ENCODE measurements at places on chromosomes 6 and 20.

- no peak for DNase-seq
Observed at GRCh38 chr6:29501106-29501505, 13.3 kb upstream of the MAS1L start.

DNA sequence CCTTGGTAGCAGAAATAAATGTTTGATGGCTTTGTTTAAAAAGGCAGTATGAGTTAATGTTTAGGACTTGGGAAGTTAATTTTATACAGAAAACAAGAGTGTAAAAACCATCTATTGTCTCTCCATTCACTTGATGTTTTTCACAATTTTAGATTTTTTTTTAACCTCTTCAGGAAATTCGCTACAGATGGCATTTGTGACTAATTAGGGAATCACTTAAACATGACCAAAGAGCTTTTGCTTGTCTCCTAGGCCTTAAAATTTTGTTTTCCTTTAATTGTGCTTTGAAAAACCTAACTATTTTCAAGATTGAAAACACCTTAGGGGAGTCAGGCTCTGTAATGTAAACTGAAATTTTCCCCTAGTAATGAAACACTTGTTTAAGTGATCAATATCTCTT, 17.3 kb downstream of the TULP4 start:
- DNase-seq: no peak

- no peak for DNase-seq
Observed at GRCh38 chr6:22401206-22401605, 104.4 kb upstream of the PRL start.

- no peak for DNase-seq
Observed at GRCh38 chr6:43995137-43995536, 132.1 kb downstream of the MRPL14 start.

- no peak for DNase-seq
Observed at GRCh38 chr6:71678091-71678490, 208.3 kb upstream of the RIMS1 start.

- DNase-seq: no peak
Observed at GRCh38 chr6:139219746-139220145, 72.1 kb downstream of the TXLNB start.

DNA sequence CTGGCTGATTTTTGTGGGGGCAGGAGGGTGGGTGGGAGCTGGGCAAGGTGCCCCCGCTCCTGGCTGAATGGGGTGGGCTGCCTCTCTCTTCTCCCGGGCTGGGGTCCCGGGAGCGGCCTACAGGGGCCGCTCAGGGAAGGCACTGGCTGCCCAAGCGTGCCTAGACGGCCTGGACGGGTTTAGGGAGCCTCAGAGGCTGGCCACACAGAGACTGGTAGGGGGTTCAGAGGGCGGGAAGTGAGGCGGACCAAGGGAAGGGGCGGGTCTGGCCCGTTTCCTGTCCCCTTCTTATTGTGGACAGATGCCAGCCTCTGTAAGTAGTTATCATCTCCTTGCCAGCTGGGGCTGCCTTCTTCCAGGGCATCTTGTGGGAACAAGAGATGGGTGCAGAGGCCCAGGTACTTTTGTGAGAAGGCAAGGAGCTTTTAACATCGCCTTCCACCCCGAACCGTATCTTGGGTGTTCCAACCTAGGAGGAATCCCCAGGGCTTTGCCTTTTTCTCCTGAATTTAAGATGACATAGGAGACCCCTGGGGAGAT, 437 bp downstream of the CD40 start:
- no peak for DNase-seq

DNA sequence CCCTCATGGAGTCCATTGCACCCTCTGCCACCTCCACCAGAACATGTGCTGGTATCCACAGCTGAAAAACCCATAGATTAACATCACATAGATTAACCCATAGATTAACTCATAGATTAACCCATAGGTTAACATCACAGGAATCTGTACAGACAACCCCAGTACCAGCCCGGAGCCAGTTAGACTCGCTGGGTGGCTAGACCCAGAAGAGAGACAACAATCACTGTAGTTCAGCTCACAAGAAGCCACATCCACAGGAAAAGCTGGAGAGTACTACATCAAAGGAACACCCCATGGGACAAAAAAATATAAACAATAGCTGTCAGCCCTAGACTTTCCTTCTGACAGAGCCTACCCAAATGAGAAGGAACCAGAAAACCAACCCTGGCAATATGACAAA, 25.1 kb downstream of the SERPINB9 start:
- no peak for DNase-seq

DNA sequence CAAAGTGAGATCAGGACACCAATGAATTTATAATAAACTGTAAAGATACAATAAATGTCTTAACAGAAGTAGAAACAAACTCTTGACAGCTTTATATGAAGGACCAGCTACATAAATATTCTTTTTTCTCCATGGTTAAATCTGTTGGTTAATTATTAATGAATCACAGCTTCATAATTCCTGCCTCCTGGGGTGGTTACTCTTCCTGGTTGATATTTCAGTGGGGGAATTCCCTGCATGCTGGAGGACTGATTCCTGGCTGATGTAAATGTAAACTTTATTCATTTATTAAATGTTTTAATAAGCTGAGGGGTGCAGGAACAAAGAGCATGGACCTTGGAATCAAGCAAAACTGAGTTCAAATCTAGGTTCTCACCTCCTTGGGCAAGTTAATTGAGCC, 16.2 kb upstream of the RCAN2 start:
- DNase-seq: no peak

DNA sequence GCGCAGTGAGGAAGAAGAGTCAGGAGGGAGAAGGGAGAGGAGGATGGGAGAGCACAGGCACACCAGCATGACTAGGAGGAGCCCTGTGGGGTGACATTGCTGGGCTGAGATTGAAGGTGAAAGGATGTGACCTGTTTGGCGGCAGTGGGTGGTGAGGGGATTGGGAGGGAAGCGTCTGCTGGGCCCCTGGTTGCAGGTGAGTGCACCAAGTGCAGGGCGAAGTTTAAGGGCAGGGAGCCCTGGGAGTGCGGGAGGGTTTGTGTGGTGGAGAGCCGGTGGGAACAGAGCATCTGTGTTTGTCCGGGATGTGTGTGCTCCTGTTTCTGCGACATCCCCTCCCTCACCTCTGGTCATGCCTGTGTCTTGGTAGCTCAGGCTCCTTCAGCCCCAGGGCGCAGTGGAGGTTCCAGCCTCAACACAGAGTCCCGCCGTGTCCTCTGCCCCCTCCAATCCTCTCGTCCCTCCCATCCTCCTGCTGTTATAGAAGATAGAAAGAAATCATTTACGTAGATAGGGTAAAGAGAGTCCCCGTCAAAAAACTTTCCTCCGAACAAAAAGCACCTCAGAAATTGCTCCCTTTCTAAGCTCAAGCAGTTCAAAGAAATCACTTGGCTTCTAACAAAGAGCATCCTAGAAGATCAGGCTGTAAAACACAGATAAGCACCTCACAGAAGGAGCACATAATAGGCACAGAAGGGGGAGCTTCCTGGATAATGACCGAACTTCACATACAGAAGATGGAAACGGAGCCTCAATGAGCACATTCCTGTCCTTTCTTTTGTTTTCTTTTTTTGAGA, 25.0 kb downstream of the ULBP1 start:
- DNase-seq: no peak

GRCh38 chr6:140050101-140050995, 675.9 kb upstream of the CITED2 start:
- no peak for DNase-seq

DNA sequence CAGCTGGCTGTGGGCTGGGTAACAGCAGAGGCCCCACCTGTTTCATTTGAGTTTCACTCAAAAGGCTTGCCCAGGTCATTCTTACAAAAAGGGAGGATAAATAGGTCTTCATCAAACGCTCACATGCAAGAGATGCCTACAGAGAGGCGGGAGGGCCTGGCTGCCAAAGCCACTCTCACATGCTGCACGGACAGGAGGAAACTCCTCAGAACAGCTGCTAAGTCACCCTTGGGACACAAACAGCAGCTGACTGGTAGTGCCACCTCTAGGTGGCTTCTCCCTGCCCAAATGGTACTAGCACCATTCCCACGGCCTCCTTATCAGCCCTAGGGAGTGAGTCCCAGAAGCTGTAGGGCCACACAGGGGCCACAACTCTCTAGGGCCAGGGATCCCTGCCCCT, 23.8 kb downstream of the SLC22A23 start:
- no peak for DNase-seq

- no peak for DNase-seq
Observed at GRCh38 chr6:57328074-57328473, 10.6 kb downstream of the PRIM2 start.

- DNase-seq: no peak
Observed at GRCh38 chr20:61520893-61521460, 268.9 kb downstream of the CDH4 start.

GRCh38 chr20:23782366-23782983, 31.7 kb upstream of the CST1 start:
- DNase-seq: no peak

DNA sequence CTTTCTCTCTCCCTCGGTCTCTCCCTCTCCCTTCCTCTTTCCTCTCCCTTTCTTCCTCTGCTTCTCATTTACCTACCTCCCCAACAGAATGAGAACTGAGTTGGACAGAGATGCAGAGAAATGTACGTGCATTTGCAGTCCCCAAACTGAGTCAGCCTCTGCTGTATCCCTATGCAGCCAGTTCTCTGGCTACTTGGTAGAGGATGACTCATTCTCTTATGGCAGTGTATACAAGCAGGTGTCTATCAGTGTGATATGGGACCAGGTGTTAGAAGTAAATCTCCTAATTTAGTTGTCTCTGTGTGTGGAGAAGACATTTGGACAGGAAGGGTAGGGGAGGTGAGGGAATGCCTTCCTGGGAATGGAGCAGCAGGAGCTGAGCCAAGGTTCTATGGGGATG, 470.8 kb downstream of the CD109 start:
- DNase-seq: no peak

DNA sequence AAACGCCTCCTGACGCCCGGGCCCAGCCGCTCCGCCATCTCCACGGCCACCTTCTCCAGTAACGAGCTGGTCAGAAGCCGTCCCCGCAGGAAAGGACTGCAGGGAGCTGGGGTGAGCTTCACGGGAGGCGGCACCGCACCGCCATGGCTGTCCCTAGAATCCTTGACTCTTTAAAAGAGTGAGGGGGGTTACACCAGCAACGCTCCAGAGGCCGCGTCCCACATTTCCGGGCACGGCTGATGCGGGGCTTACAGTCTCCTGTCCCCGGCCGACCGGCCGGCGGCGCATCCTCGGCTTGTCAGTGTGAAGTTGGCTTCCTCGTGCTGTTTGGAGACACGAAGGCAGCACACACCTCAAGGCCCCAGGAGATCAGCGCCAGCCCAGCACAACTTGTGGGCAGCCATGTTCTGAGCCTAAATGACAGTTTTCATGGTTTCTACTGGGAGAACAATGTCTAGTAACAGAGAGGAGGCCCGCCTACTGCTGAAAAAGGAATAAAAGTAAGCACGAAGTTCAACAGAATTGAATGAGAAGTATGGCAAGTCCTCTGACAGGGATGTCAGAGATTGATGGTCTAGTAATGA, 30.4 kb downstream of the SLC2A4RG start:
- DNase-seq: no peak

- no peak for DNase-seq
Observed at GRCh38 chr20:41258474-41258873, 59.1 kb downstream of the ZHX3 start.

DNA sequence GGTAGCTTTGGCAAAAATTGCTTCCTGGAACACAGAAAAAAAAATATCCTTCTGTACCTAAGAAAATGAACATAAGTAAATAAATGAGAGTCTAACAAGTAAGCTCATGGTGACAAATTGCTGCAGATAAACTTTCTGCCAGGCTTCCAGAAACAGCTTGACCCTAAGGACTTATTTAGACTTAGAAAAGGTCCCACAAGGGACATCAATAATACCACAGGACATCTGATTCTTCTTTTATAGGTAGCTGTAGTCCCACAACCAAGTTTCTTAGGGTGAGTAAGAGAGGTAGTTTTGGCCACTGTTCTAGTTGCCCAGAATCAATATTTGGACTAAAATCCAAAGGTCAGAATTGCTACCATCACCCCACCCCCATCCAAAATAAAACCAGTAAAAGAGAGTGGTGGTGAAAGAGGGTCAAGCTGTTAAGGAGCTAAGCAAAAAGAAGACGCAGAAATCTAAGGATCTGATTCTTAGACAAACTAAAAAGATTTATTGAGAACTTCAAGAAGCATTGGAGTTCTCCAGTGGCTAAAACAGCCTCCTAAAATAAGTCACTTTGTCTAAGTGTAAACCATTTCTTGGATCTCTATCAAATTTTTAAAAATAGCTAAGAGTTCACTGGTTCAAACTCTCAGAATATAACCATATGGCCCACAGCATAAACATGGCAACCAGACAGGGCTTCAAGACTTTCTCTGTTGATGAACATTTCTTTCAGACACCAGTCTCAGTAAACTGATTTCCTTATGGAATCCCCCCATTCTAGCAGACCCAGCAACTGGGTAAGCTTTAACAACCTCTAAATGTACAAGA, 180.6 kb downstream of the PTPRK start:
- no peak for DNase-seq

DNA sequence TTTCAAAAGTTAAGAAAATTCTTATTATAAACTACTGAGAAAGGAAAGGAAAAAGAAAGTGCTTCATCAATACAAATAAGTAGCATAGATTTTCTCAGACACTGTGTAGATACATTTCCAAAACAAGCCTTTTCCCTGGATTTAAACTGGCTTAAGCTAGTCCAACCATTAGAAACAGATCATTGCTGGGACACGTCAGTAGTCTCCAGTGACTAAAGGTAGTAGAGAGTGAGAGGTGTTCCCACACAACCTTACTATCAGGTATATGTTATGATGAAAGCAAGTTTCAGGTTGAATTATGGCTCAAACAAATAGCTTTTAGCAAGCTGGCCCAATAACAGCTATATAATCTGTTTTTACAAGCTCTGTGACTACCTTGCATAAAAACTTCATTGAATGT, 47.3 kb upstream of the SLC2A12 start:
- DNase-seq: no peak

GRCh38 chr6:107641071-107641470, 151.2 kb downstream of the SOBP start:
- no peak for DNase-seq

DNA sequence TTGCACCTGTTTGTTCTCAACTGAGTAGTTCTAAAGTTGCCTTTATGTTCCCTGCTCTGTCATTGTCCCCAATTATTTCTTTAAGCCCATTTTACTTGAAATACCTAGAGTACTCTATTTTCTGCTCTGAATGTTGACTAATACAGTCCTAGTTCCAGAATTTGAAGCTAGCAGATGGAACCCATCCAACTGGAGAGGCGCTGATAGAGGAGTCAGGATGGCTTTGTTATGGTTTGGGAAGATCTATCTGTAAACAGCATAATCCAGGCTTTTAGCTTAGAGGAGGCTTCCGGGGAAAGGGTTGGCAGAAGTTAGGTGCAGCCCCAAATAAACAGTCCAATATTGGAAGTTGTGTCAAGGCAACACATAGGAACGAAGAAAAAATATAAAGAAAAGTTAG, 927.7 kb downstream of the TFAP2A start:
- DNase-seq: no peak
